ENCODE measurements at places on chromosomes 1 and 21.

GRCh38 chr1:97570691-97571090 lies 350.1 kb downstream of the DPYD start:
- no peak for DNase-seq

- DNase-seq = no peak
Observed at GRCh38 chr1:184160236-184160635, 108.7 kb downstream of the TSEN15 start.

- no peak for DNase-seq
Observed at GRCh38 chr21:45994759-45995685, 13.5 kb downstream of the COL6A1 start.

GRCh38 chr1:173248247-173248940 lies 41.3 kb upstream of the TNFSF4 start:
- DNase-seq = no peak

DNA sequence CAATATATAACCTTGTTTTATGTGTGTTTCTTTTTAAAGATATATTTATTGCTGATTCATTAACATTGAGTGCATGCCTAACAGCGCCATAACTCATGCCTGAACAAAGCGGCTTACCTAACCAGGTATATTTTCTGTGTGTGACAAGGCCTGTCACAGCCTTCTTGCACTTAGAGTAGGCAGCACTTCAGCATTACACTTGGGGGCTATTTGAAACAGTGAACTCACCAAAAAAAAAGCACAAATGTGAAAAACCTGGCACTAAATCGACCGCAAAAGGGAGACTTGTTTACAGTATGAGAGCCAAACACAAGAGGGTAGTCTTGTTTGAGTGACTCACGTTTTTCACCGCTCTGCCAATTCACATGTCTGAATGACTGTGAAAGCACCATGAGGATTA lies 111.7 kb downstream of the DISP1 start:
- no peak for DNase-seq

- DNase-seq = no peak
Observed at GRCh38 chr1:237309595-237310118, 267.7 kb downstream of the RYR2 start.

DNA sequence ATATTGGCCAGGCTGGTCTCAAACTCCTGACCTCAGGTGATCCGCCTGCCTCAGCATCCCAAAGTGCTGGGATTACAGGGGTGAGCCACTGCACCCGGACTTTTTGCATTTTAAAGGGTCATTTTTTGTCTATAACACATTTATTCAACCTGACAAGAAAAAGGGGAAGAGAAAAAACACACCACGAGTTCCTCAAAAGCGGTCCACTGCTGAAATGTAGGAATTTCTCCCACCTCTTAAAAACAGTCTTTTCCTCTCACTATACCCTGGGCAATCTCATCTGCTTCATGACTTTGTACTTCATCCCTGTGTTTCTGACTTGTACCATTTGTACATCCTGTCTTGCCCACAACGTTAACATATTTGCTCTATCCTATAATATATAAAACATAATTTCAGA lies 413.3 kb upstream of the PTBP2 start:
- no peak for DNase-seq

- no peak for DNase-seq
Observed at GRCh38 chr1:154802336-154802969, 67.6 kb downstream of the KCNN3 start.

GRCh38 chr1:109793486-109794318 lies 30.0 kb upstream of the EPS8L3 start:
- DNase-seq = peak; percentile 42

DNA sequence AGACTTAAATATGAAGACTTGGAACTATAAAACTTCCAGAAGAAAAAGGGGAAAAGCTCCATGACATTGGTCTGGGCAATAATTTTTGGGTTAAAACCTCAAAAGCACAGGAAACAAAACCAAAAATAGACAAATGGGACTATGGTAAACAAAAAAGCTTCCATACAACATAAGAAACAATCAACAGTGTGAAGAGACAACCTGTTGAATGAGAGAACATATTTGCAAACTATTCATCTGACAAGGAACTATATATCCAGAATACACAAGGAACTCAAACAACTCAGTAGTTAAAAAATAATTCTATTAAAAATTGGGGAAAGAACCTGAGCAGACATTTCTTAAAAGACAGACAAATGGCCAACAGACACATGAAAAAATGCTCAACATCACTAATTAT lies 192.7 kb upstream of the ZNHIT6 start:
- DNase-seq = no peak

DNA sequence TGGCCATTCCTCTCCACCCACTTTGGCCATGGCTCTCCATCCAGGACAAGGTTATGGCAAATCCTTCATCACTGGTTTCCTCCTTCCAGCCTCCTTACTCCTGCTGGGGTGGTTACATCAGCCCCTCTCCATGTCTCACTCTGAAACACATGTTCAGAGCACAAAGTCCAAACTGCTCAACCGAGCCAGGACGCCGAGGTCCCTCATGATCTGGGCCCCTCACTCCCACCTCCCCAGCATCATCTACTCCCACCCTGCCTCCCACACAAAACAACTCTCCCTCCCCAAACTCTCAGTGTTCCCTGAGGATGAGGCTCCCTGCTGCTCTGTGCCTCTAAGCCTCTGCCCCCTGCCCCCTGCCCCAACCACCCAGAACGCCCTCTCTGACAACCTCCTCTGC lies 33.3 kb upstream of the ZBTB40 start:
- peak; percentile 47 for DNase-seq

DNA sequence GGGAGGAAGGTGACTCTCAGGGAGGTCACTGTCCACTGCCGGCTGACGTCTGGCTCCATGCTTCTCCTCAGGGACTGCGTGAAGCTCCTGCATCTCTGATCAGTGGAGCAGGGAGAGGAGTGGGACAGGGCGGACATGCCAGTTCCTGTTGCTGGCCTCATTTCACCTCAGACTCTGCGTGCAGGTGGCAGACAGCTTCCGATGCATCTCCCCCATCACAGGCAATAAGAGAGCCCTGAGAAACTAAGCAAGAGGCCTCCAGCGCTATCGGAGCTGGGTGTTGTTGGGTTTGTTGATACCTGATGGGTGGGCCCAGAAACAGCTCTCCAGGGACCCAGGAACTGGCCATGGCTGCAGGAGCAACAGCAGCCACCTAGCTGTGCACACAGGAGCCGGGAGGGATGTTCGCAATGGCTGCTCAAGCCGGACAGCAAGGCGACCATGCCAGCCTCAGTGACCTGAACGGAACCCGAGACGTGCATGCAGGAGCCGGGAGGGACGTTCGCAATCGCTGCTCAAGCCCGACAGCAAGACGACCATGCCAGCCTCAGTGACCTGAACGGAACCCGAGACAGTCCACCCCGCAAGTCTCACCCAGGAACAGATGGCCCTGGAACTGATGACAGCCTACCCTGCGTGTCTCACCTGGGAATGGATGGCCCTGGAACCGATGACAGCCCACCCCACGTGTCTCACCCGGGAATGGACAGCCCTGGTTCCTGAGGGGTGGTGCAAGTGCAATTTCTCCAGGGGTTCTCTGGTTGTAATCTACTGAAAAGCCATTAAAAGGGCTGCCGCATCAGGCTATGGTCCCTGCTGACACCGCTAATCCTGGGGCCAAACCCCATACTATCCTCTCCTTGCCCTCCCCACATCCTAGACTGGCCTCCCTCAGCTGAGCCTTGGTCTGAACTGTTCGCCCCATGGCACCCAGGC lies 14.2 kb upstream of the PCBP3 start:
- DNase-seq = no peak

GRCh38 chr1:173415490-173415889 lies 61.6 kb upstream of the PRDX6 start:
- DNase-seq = no peak

GRCh38 chr1:109931189-109931731 lies 20.6 kb downstream of the CSF1 start:
- DNase-seq = peak; percentile 87

DNA sequence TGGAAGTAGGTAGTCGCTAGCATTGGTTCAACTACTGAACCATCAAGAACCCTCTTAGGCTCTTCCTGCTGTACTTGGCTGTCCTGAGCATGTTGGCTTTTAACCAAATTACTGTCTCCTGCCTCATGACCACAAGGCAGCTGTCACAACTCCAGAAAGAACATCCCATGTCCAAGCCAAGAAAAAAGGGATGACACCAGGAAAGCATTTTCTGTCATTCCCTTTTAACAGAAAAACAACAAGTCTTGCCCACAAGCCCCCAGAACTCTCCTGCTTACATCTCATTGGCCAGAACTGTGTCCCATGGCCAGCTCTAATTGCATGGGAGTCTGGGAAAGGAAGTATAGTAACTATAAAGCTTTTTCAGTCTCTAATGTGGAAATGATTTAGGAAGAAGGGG lies 2.4 kb upstream of the RNU5D-1 start:
- no peak for DNase-seq

DNA sequence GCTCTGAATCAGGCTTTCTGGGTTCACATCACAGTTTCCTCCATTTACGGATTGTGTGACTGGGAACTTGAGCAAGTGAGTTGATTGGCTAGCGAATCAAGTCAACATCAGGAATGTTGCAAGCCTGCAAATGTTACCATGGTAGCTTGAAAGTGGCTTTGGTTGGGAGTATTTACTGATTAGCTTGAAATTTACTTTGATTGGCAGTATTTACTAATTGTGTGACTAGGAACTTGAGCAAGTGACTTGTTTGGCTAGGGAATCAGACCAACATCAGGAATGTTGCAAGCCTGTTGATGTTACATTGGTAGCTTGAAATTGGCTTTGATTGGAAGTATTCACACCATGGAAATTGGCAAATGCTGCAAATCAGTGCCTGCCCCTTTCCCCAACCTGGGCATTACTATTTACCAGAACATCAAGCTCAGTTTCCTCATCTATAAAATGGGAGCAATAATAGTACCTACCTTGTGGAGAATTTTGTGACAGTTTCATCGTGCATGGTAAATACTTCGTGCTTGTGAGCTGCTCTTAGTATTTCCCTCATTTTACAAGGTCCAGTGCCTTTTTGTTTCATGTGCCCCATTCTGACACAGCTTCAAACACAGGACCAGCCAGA lies 23.1 kb upstream of the B3GALNT2 start:
- no peak for DNase-seq

GRCh38 chr21:29245104-29245643 lies 53.5 kb upstream of the BACH1 start:
- DNase-seq = no peak

DNA sequence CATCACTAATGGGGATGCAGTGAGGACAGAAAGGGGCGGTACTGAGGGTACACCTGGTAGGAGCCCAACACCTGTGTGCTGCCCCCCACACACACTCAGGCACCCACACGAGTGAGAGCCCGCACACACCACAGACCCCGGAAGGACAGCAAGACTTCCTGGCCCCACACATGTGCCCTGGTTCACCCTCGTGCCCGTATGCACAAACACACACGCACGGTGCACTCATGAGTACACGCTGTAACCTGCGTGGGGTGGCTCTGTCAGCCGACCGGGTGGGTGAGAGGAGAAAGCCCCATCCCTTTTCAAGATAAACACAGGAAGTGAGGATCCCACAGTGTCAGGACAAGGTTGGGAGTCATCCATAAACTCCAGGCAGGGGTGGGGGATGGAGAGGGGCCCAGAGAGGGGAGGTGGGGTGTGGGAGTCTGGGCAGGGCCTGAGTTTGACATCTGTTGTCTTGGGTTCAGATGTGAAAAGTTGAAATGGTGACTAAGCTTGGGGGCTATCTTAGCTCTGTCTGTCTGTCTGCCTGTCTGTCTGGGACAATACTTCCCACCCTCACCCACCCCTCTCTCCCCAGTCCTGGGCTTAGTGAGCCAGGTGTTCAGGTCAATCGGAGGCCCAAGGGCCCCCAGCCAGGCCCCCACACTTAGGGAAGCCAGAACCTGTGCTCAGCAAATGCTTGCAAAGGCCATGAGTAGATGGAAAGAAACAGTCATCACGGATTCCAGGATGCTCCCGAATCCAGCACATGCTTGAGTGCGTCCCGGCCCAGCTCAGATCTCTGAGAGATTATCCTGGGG lies 119.8 kb upstream of the ZBTB40 start:
- DNase-seq = no peak

DNA sequence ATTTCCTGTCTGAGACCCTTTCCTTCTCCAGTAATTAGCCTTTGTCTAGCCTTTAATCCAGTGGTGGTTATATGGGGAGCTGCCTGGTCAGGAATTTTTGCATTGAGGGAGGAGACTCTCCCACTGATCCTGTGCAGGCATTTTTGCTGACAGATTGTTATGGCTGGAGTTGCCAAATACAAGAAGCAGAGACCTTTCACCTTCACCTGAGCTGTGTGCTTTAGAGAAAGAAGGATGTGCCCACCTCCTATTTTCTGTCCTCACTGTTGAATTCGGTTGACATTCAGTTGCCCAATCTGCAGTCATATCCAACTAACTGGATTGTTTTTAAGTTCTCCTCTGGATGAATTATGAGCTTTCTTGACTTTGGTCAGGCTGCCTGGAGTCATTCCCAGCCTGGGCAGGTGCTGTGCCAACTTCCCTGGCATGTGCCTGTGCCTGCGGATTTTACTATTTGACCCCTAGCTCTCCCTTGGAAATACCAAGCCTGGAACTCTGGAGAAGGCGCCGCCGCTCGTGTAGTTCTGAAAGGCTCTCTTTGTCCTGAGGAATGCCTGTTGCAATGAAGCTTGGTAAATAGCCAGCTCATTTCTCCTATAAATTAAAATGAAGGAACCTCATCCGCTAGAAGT lies 143.9 kb downstream of the NOS1AP start:
- no peak for DNase-seq

GRCh38 chr1:197933016-197933415 lies 15.8 kb downstream of the LHX9 start:
- DNase-seq = no peak

DNA sequence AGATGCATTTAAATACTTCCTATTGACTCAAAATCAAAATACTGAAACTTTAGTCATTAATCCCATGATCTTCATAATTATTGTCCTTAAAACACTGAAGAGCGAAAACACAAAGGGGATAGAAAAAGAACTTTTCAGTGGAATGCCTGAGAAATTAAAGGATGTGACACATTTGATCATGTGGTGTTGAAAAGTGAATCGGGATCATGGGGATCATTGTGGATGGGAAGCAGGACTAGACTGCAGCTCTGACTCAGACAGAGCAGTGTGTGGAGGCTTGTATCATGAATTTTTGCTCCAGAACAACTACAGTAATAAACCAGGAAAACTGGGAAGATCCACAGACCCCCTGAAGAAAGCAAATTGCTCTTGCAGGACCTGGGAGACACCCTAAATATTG lies 161.1 kb upstream of the CXADR start:
- no peak for DNase-seq

GRCh38 chr1:118589238-118589846 lies 398.8 kb downstream of the TBX15 start:
- DNase-seq = peak; percentile 45

- no peak for DNase-seq
Observed at GRCh38 chr1:44467566-44467965, 62.5 kb downstream of the RNF220 start.

- no peak for DNase-seq
Observed at GRCh38 chr1:182172699-182173098, 111.2 kb upstream of the ZNF648 start.

All from kidney (tissue), 22 donors.